Karpas-422 (cell line): ENCODE measurements at places on chromosomes 4 and X.

DNA sequence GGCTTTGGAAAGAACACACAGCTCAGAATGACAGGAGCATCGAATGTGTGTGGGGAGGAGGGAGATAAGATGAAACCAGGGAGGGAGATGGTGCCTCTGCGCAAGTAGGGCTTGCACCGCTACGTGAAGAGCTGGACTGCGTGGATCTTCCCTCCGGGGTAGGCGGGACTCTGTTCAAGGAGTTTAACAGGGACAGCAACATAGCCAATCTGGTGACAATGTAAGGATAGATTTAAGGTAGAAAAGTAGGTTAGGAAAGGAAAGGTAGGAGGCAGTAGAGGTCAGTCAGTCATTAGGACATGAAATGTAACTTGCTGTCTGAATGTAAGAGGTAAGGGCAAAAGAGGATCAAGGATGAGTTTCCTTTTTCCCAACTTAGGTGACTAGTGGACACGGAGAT lies 152.5 kb downstream of the DCTD start:
- no peak for DNase-seq

DNA sequence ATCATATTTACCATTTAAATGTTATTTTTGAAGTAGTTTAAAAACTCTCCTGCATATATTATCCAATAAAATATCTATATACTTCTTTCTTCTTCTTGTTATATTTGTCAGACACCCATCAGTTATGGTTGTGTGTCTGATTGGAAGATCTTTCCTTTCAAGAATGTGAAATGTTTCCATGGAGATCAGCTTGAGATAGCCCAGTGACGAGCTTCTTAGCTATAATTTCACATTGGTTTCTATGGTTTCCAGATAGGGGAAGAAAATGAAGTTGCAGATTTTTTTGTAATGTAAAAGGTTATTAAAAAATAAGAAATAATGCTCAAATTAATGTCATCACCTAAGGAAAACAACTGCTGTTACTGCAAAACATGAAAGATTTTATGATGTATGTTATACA lies 189.0 kb downstream of the COX7B2 start:
- DNase-seq, result no peak

- no peak for DNase-seq
These were observed 327.9 kb upstream of the VCX start for GRCh38 chrX:7514871-7515599.

- peak; percentile 77 for DNase-seq
These were observed 55.7 kb downstream of the METTL14 start for GRCh38 chr4:118740869-118741268.

DNA sequence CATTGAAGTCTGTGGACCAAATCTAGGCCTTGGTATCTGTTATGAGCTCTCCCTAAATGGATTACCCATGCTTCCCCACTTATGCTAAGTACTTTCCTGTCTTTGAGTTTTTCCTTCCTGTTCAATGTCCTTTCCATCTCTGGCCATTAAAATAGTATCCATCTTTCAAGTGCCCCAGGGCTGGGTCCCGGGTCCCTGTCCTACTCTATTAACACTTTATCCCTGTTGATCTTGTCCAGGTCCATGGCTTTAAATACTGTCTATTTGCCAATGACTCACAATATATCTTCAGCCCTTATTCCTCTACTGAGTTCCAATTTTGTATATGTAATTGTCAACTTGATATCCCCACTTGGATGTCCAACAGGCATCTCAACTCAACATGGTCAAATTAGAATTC lies 17.7 kb upstream of the RPS6KA3 start:
- no peak for DNase-seq

GRCh38 chr4:176981074-176981473 lies 188.4 kb upstream of the VEGFC start:
- no peak for DNase-seq

GRCh38 chr4:96993560-96993959 lies 1149.7 kb downstream of the STPG2 start:
- no peak for DNase-seq

GRCh38 chr4:82753238-82753637 lies 45.4 kb downstream of the SCD5 start:
- DNase-seq, result no peak

DNA sequence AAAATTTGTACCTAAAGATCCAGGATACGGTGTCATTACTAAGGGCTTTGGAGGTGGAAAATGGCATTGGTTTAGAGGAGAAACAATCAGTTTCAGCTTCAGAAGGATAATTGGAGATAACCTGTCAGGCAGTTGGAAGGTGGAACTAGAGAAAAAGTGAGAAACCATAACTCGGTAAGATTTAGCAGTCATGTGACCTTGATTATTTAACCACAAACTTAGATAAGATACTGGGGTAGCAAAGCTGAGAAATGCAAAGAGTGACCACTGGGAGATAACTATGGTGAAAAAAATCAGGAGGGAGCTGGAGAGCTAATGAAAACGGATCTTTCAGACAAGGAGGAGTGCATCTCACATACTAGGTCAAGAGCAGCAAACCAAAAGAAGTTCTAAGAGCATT lies 58.3 kb upstream of the SMARCA5 start:
- no peak for DNase-seq

GRCh38 chr4:73442275-73442674 lies 6.3 kb downstream of the AFP start:
- DNase-seq, result no peak

DNA sequence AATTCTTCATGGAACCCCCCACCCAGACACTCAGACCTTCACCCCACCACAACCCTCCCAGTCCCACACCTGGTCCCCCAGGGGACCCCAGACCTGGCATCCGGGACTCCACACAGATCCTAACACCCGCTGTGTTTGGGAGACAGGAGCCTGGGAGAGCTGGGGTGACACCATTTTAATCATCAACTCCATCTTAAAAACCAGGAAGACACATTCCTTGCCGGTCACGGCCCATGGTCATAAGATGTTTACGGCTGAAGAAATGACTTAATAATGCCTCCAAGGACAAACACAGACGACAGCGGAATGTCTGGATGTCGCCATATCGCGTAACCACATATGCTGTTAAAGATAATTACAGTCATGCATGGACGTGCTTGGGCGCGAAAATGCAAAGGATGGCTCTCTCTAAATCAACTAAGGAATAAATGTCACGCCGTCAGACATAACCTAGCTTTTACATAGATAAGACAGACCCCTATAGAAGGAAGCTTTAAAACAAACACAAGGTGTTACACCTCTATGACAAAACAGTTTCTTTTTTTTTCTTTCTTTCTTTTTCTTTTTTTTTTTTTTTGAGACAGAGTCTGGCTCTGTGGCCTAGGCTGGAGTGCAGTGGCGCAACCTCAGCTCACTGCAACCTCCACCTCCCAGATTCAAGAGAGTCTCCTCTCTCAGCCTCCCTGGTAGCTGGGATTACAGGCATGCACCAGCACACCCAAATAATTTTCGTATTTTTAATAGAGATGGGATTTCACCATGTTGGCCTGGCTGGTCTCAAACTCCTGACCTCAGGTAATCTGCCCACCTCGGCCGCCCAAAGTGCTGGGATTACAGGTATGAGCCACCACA lies 2.1 kb upstream of the DHRSX start:
- no peak for DNase-seq

- DNase-seq, result no peak
These were observed 3.0 kb downstream of the NSD2 start for GRCh38 chr4:1874201-1874600.

DNA sequence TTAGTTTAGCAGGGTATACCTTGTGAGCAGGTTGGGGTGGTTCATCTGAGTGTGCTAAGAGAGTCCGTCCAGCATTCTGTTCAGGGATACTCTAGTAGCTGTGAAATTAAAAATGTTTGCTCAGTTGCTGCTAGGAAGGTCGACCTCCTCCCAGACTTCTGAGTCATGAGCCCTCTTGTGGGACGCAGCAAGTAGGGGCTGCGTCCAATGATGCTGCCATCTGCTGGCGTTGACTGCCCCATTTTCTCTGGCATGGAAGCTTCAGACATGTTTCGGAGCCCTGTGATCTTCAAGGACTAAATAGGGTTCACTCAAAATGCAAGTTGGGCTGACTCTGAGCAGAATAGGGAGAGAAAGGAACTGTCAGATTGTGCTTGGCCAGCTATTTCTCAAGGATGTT lies 201.0 kb upstream of the ARSJ start:
- DNase-seq, result peak; percentile 70

DNA sequence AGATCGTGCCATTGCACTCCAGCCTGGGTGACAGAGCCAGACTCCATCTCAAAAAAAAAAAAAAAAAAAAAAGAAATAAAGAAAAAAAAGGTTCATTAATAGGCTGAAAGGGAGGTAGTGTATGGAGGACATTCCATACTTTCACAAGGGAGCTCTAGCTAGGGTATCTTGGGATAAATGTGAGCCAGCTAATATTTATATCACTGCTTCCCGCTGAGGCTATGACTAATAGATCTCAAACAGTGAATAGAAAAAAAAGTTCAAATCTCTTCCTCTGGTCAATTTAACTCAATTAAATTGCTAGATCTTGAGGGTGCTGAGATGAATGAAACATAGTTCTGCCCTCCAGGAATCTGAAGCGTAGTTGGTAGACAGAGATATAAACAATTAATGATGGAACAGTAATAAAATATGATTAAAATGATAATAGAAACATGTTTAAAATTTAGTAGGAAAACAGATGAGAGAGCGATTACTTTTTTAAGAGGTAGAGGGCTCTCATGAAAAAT lies 55.7 kb upstream of the SHISA3 start:
- DNase-seq, result no peak

- peak; percentile 90 for DNase-seq
These were observed 6.5 kb upstream of the RNF4 start for GRCh38 chr4:2462218-2462991.

GRCh38 chr4:137688651-137689050 lies 156.4 kb upstream of the PCDH18 start:
- no peak for DNase-seq

DNA sequence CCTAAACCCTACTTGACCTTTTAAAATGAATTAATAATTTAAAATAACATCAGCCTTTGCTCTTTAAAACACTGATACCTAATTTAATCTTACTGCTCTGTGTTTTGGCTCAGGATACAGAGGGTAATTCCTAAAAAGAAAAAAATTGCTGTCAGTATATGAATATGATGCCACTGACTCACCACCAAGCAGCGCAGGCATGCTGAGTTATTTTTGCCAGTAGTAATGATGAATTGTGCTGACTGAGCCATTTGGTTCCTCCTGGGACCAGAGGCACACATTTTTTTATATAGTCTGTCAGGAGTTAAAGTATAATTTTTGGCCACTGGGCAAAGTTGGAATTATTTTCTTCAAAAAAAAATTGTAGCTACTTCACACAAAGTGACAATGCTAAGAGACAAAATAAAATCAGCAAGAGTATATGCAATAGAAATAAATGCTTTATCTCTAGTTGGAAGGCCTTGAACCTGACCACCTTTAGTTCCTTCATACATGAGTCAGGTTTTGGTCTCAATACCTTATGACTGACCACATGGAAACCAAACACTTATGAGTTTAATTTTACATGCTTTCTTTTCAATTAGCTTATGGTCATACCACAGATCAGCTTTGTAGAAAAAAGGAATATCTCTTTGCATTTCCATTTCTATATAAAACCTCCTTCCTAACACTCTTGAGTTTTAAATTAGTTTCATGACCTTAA lies 115.1 kb downstream of the PPP3CA start:
- no peak for DNase-seq

DNA sequence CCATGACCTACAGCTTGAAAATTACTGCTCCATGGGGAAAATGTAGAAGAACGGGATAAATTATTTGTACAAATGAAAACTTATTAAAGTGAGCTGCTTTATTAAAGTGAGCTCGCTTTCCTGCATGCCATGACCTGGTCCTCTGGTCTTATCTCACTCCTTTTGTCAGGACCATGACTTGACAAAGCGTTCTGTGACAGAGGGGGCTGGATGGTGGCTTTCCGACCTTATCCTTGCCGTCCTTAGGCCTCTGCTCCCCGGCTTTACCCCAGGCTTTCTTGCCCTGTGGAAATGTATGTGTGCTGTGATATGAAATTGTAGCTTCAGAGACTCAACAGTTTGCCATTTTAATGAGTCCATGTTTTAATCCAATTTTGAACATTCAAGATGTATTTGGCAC lies 44.0 kb upstream of the FBXW7 start:
- DNase-seq, result no peak

DNA sequence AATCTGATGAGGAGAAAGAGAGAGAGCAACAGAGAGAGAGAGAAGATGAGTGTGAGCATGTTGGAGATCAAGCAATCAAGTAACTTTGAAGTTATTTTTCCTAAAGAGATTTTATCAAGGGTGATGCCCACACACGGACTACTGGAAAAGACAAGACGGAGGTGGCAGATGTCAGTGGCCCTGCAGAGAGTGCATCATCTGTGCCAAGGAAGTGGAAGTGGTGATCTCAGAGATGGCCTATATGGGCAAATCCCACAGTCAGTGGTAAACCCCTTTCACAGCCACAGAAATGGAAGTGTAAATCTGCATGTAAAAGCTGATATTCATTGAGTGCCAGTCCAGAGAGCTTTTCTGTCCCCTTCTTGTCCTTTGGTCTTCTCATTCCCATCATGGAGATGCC lies 577.2 kb upstream of the AADAT start:
- DNase-seq, result no peak

- no peak for DNase-seq
These were observed 32.8 kb downstream of the FHDC1 start for GRCh38 chr4:152968806-152969394.

GRCh38 chrX:3706481-3706880 lies 7.0 kb downstream of the PRKX start:
- no peak for DNase-seq

DNA sequence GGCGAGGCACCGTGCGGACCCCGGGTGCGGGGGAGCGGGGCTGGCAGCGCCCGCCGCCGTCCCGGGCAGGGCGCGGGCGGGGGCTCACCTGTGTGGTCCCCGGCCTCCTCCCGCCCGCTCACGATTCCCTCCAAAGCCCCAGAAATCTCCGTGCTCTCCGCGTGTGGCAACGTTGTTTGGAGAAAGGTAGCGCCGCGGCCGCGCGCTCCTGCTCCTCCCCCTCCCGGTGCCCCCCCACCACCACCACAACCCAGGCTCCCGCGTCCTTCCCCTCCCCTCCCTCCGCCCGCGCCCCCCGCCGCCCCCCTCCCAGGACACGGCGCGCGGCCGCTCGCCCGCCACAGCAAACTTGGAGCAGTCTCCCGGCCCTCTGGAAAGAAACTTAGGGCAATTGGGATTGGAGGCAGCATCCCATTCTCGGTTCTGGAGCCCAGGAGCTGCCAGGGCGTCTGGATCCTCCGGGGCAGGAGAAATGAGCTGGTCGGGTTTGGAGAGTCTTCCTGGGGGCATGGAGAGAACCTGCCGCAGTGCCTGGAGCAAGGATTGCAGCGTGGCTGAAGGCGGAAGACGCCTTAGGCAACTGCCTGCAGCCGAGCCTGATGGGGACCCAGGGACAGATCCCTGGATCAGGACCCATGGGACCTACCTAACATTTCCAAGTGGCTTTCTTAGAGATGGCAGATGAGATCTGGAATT lies 855 bp downstream of the KLF3 start:
- DNase-seq, result no peak

- DNase-seq, result no peak
These were observed 209.5 kb upstream of the AFF2 start for GRCh38 chrX:148290931-148291330.

GRCh38 chr4:57095245-57095644 lies 14.9 kb downstream of the IGFBP7 start:
- DNase-seq, result no peak

GRCh38 chrX:70433848-70434351 lies 10.7 kb upstream of the DLG3 start:
- DNase-seq, result peak; percentile 87
